ENCODE measurements at places on chromosomes 1 and 21.
A peak's percentile ranks its signal among the peaks of the same experiment; 100 is the strongest.

DNA sequence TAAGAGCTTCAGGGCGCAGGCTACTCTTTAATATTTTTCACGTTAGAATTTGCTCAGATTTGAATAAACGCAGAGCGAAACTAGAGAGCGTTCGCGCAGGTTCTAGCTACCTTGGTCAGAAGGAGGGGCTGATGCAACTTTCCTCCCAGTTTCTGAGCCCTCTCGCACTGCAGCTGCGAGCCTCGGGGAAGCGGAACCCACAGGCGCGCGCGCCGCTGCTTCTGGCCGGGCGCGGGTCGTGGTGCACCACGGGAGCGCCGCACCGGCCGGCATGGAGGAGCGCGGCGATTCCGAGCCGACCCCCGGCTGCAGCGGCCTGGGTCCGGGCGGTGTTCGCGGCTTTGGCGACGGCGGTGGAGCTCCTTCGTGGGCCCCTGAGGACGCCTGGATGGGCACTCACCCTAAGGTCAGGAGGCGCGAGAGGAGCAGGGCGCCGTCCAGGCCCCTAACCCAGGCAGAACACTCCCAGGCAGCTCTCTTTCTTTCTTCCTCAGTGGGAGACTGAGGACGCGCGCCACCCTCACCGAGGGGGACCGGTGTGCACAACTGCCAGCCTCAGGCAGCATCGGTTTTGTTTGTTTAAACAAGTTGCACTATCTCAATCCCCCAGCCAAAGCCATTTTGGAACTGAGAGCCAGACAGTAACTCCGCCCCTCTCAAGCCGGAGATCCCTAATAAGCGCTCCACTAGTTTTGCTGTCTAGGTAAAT lies at the start of gene TSEN15:
TSS of gene TSEN15 (plus strand) at position 246 of the 709 bp plus-strand sequence. CDS start at position 272, 26 bp downstream.
- DNase-seq: peak; percentile 76

DNA sequence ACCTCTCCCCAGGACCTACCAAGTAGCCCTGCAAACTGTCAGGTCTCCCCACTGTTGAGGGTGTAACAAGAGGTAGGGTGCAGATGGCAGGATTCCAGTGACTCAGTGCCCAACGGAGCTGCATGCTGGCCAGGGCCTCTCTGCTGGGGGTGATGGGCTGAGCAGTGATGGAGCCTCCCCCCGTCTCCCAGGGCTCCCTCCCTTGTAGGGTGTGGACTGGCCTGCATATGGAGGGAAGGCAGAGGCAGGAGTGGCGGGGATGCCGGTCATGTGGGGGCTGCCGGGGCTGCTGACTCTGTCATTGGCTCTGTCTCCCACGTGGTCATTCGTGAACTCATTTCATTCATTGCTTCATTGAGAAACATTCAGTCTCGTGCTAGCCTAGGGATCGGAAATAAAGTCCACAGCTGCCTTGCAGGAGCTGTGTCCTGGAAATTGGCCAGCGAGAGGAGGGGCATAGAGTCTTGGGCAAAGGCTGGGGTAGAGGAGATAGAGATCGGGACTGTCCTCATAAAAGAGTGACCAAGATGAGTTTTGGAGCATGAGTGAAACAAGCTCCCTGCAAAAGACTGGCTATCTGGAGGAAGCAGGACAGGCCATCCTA lies 22.9 kb upstream of the DISP3 start:
- DNase-seq: no peak

- DNase-seq: no peak
These were observed 50.1 kb downstream of the COL18A1 start for GRCh38 chr21:45454926-45455673.

GRCh38 chr1:203289982-203290260 lies 15.4 kb upstream of the BTG2 start:
- no peak for DNase-seq

GRCh38 chr1:206736878-206737728 lies 33.5 kb upstream of the IL19 start:
- peak; percentile 76 for DNase-seq

DNA sequence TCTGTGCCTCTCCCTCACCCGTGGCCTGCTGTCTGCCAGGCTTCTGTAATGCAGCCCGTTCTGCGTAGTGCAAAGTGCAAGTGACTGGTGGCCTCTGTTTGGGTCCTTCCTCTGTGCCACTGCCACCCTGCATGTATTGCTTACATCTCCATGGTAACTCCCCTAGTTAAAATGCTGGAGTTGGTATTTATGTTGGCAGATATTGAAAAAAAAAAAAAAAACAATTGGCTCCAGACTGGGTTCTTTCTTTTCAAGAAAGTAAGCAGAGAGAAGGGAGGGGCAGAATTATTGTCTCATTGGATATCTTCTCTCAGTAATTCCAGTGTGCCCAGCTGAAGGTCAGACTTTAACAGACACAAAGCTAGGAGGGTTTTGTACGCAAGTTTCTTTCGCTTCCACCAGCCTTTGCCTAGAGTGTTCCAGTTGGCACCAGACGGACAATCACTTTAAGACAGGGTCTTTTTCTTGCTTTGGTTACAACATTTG lies 242.3 kb downstream of the PBX1 start:
- no peak for DNase-seq

DNA sequence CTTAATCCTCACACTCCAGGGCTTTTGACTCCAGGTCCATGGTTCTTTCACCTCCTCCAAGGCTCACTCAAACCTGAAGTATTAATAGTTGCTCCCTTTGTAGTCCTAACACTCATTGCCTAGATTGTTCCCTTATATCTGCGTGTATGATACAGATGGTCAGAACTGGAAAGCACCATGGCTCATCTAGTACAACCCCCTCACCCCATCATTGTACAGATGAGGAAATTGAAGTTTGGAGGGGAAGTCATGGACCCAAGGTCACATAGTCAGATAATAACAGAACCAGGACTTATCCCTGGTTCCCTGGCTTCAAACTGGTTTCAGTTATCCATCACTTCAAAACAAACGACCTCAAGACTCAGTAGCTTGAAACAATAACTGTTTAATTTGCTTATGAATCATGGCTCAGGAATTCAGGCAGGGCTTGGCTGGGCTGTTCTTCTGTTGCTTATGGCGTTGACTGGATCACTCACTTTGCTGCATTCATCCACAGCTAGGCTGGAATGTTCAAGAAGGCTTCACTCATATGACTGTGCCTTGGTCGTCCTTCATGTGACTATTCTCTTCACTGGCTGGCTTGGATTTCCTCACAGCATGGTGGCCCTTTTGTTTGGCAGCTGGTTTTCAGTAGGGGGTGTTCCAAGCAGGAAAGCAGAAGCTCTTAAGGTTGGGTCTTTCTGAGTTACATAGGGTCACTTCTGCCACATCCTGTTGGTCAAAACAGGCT lies 5.0 kb downstream of the NOS1AP start:
- DNase-seq: no peak

GRCh38 chr1:184163674-184164465 lies 112.3 kb downstream of the TSEN15 start:
- no peak for DNase-seq

GRCh38 chr1:30782361-30783255 lies 25.0 kb upstream of the LAPTM5 start:
- peak; percentile 74 for DNase-seq

- no peak for DNase-seq
These were observed 130.4 kb downstream of the SETD4 start for GRCh38 chr21:35929901-35930300.

GRCh38 chr1:115210302-115210711 lies 121.0 kb upstream of the TSPAN2 start:
- DNase-seq: no peak

- no peak for DNase-seq
These were observed 156.2 kb upstream of the CTTNBP2NL start for GRCh38 chr1:112239683-112240330.

- peak; percentile 50 for DNase-seq
These were observed 2.9 kb downstream of the DDI2 start for GRCh38 chr1:15620155-15620545.

DNA sequence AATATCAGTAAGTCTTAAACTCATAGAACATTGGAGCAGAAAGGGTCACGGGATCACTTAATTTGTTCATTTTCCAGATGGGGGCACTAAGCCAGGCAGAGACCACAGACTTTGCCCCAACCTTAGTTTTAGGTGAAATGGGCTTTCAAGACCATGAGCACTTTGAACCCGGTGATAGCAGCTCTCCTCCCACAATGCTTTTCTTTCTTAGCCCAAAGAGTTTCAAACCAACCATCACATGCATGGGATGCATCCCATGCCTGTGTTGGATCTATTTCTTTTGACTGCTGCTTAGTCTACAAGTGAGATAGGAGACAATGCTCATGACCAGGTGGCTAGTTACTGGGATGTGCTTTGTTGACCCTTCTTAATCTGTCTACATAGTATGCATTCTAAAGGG lies 240.6 kb downstream of the NUF2 start:
- no peak for DNase-seq

GRCh38 chr1:81366173-81366572 lies 434.6 kb upstream of the ADGRL2 start:
- DNase-seq: no peak

- no peak for DNase-seq
These were observed 318.1 kb downstream of the USP25 start for GRCh38 chr21:16047904-16048303.

- DNase-seq: peak; percentile 18
These were observed 55.9 kb upstream of the RCC1 start for GRCh38 chr1:28449904-28450303.

DNA sequence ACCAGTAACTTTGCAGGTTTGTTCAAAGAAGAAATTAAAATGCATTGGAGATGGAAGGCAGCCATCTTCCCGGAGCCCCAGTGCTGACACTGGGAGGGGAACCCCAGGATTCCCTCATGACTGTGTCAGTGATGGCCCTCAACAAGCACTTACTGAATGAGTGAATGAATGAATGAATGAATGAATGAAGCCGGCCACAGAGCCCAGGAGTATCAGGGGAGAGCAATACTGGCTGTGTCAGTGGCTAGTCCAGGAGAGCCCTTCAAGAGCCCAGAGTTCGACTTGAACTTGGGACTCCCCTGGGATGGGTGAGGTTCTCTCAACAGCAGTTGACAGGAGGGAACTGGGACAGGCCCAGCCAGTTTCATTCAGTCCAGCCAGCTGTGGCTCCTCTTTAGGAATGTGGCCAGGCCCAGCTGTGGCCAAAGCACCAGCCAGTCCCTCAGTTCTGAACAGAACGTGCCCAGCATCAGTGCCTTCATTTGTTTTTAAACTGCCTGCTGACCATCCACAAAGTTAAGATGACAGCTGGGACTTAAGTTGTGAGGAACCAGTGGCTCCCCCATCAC lies 9.2 kb upstream of the ERG start:
- no peak for DNase-seq

DNA sequence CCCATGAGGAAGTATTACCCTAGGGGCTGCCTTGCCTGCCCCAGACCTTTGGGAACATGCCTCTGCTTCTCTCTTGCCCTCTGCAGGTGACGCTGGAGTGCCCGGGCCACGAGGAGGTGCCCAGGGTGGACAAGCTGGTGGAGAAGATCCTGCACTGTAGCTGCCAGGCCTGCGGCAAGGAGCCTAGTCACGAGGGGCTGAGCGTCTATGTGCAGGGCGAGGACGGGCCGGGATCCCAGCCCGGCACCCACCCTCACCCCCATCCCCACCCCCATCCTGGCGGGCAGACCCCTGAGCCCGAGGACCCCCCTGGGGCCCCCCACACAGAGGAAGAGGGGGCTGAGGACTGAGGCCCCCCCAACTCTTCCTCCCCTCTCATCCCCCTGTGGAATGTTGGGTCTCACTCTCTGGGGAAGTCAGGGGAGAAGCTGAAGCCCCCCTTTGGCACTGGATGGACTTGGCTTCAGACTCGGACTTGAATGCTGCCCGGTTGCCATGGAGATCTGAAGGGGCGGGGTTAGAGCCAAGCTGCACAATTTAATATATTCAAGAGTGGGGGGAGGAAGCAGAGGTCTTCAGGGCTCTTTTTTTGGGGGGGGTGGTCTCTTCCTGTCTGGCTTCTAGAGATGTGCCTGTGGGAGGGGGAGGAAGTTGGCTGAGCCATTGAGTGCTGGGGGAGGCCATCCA lies 7.8 kb upstream of the HTR6 start:
- DNase-seq: no peak

DNA sequence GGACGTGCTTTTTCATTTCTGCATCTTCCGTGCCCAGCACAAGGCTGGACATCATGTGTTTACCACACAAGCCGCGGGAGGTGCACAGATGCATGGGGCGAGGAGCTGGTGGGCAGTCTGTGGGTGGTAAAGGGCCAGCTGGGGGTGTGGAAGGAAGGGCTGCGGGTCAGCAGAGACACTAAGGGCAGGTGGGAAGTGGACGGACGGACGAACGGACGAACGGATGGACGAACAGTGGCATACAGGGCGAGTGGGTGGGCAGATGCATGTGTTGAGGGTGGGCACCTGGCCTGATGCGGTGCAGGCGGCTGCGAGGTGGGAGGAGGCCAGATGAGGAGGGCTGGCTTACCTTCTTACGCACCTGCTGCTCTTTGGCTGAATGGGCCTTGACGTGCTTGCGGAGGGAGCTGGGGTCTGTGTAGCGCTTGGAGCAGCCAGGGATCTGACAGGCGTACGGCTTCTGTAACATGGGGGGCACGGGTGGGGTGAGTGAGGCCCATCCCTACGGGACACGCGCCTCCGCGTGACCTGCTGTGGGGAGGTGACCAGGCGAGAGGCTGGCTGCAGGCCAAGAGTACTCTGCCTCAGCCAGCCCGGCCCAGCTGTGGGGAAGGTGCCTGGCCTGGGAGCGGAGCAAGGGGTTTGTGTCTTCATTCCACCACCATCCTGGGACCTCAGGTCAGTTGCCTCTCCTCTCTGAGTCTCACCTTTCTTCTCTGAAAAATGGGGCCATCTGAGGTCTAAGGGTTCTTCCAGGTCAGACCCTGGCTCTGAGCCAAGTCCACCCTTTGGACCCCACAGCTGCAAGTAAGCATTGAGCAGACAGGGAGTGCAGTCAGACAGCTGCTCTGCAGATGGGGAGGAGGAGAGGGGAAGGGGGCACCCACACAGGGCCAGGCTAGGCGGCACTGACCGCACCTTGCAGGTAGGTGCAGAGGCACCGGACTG lies 65.5 kb downstream of the DMRTB1 start:
- no peak for DNase-seq

GRCh38 chr21:42360317-42360716 lies 6.0 kb downstream of the TFF1 start:
- DNase-seq: peak; percentile 8

- DNase-seq: no peak
These were observed 338 bp upstream of the C1orf53 start for GRCh38 chr1:197902131-197902453.

DNA sequence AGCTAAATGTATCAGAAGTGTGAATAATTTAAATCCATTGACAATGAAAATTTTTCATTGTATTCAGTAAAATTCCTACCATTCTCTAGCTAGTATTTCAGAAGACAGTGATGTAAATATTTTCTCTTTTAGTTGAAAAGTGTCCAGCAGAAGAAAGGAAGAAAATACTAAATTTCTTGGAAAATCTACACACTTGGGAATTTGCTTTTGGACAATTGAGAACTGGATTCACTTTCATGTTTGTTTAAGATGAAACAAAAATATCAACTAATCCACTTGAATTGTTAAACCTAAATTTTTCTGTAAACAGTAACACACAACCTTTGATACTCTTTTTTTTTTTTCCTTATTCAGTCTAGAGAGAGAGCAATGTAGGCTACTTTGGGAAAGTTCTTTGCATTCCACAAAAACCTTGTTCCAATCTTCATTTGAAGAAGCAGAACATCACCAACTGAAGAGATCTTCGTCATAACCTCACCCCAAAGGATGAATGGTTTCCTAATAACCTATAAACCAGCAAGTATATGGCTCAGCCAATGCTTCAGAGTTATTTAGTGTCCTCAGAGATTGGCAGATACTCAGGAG lies 155.1 kb upstream of the GORAB start:
- DNase-seq: no peak

Measured in CD4-positive, alpha-beta T cell treated with Interleukin-12 subunit alpha and Interleukin-12 subunit beta, for 1 hour (primary cell).